Stimulated activated CD4-positive, alpha-beta T cell treated with anti-CD3 and anti-CD28 coated beads, Interleukin-1b, Interleukin-23, amount 100 ng/mL, for 24 hours (primary cell): ENCODE measurements at places on chromosomes 2 and 18.

- no peak for DNase-seq
Observed at GRCh38 chr2:241111440-241111805, 9.3 kb upstream of the MTERF4 start.

DNA sequence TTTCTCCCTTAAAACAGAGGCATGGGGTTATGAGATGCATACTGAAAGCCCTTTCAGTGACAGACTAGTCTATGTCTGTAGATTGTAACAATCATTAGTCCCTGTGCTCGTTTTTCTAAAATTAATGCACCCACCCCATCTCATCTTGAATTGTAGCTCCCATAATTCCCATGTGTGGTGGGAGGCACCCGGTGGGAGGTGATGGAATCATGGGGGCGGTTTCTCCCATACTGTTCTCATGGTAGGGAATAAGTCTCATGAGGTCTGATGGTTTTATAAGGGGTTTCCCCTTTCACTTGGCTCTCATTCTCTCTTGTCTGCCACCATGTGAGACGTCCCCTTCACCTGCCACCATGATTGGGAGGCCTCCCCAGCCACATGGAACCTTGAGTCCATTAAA lies 100.9 kb downstream of the AP1S3 start:
- no peak for DNase-seq

GRCh38 chr2:161141033-161141432 lies 19.2 kb upstream of the TANK start:
- no peak for DNase-seq

GRCh38 chr2:86048888-86049287 lies 56.8 kb downstream of the POLR1A start:
- no peak for DNase-seq

DNA sequence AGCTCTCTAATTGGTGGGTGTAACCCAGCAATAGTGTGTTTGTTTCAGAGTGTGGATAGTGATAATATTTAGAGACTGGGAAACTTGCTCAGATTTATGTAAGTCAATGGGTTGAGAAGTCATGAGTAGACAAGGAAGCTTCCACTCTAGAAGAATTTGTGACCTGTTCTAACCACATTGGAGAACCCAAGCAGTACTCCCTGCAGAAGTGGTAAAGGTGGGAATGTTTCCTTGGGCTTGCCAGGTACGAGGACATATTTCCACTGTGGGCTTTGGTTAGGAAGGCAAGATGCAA lies 350.4 kb downstream of the THSD7B start:
- no peak for DNase-seq

GRCh38 chr2:37232131-37232933 lies 874 bp downstream of the NDUFAF7 start:
- DNase-seq: no peak

GRCh38 chr18:78813936-78814710 lies 165.5 kb upstream of the SALL3 start:
- no peak for DNase-seq

- no peak for DNase-seq
Observed at GRCh38 chr18:10264260-10264659, 190.2 kb upstream of the APCDD1 start.

- DNase-seq: no peak
Observed at GRCh38 chr2:146040051-146040450, 1520.1 kb upstream of the ZEB2 start.

- no peak for DNase-seq
Observed at GRCh38 chr2:99386011-99386410, 48.8 kb downstream of the EIF5B start.

DNA sequence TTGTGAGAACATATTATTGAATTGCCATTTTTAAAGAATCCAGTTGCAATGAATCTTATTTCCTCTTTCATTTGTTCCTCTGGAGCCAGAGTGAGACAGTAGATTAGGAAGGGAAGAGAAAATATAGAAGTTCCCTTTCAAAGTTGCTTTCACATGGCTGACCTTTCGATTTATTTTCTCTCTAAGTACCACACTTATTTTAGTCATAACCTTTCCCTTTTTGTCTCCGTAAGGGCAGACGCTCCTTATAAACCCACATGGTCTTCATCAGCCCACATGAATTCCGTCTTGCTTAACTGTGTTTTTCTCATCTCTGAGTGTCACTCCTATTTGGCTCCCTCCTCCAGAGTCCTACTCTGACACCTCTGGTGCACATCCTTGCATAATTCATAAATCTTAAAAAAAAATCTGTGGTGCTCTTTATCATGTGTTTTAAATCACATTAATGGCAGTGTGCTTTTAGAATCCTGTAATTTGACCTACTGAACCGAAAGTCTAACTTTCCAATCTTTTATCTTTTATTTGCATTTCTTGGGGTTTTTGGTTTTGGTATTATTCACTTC lies 38.5 kb upstream of the ZNF396 start:
- no peak for DNase-seq

GRCh38 chr2:12243381-12243780 lies 473.4 kb upstream of the TRIB2 start:
- no peak for DNase-seq

- no peak for DNase-seq
Observed at GRCh38 chr2:6308986-6309385, 556.7 kb downstream of the CMPK2 start.

DNA sequence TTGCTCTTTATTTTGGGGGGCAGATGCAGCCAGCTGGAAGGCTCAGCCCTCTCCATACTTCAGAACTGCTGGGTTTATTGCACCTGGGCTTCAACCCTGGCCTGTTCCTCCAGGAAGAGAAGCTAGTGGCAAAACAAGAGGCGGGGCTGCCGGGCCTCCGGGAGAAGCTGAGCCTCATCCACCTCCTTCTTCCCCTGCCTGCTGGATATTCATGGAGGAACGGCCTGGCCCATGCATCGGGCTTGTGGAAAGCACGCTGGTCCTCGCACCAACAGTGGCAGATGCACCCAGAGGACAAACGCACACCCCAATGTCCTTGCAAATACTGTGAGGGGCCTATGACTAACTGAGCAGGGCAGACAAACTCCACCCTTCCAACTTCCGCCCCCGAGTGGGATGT lies 30.6 kb downstream of the FAM178B start:
- DNase-seq: no peak

- no peak for DNase-seq
Observed at GRCh38 chr2:103435010-103435409, 673.2 kb downstream of the TMEM182 start.

DNA sequence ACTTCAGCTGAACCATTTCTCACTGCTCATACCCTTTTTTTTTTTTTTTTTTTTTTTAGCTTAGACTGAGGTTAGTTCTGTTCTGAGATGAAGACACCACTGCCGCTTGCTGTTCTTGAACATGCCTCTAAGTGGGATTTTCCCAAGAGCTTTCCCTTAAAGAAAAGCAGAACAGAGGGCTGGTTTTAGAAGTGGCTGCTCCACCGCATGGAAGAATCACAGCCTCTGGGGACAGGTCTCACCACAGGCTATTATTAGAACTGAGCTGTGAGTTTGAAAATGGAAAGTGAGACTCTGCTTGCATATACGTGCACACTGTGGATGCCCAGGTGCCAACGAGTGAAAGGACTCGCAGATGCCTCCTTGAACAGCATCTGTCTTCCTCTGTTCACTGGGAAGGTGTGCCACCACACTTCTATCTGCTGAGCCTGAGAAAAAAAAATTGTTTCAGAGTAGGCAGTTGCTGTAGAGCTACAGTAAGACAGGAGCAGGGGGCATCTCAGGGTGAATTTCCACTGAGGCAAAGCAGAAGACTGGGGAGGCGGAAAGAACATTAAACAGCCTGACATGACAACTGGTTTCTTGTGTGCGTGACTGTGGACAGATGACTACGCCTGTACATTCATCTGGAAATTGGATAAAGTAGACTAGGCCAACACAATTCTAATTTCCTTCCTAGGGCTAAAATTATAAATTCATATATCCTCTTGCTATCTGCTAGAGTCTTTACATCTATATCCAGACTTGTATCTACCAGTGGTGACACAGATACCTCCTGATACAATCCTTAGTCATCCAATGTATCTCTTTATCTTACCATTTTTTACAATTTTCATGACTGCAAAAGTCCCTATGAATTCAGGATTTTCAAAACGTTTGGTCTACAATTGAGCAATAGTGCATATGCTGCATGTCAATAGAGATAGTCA lies 1045.7 kb upstream of the CELF4 start:
- peak; percentile 5 for DNase-seq

GRCh38 chr2:23620841-23621341 lies 235.9 kb downstream of the KLHL29 start:
- no peak for DNase-seq

DNA sequence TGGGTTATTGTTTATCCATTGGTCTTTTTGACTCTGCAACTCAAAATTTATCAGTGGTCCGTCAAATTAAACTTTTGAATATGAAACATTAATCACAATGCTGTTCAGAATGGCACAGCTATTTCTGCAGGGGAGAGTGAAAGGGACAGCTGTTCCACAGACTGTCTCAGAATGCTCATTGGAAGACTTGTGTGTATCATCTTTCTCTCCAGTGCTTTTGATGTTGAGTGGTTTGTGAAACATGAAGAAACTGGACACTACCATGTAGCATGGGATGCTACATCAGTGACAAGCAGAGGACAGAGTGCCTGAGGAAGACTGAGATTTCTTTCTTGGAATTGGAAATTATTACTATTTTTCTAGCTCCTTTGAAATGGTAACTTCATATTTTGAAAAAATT lies 115.7 kb downstream of the PLCL1 start:
- DNase-seq: no peak

DNA sequence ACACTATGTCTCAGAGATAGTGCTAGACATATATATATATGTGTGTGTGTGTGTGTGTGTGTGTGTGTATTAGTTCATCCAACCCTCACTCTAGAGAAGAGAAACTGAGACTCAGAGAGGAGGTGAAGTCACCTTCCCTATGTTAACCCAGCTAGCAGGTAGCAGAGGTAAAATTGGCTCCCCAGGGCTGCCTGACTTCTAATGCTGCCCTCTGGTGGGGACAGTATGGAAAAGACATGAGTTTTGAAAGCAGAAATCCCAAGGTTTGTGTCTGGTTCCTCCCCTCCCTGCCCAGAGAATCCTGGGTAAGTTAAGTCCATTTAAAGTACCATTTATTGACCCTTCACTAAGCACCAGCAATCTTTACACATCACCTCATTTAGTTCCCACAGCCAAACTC lies 137.7 kb downstream of the THNSL2 start:
- DNase-seq: no peak

GRCh38 chr18:48680339-48681250 lies 141.8 kb downstream of the CTIF start:
- no peak for DNase-seq

- no peak for DNase-seq
Observed at GRCh38 chr2:191777351-191777750, 69.5 kb downstream of the CAVIN2 start.

GRCh38 chr2:17319090-17319489 lies 199.2 kb downstream of the RAD51AP2 start:
- DNase-seq: no peak

GRCh38 chr18:57275111-57275510 lies 77.2 kb upstream of the ST8SIA3 start:
- DNase-seq: no peak

DNA sequence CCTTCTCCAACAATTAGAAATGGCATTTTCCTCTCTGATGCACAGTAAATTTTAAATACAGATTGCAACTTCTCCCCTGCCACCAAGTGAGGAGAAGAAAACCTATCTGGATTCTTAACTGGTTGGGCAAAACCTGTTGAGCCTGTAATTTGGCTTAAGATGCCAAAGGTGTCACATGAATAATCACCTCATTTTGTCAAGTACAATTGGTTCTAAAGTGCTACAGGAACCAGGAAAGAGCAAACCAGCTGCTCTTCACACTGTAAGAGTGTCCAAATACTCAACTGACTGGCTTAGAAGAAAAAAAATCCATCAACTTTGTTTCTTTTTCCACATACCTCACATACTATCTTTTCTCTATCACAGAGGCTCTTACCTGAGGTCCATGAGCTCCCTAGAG lies 35.4 kb downstream of the NPC1 start:
- DNase-seq: no peak

- no peak for DNase-seq
Observed at GRCh38 chr2:137910641-137911040, 53.6 kb upstream of the HNMT start.

GRCh38 chr18:8969639-8970390 lies 132.7 kb upstream of the NDUFV2 start:
- DNase-seq: no peak

GRCh38 chr2:172914341-172915008 lies 161.2 kb upstream of the MAP3K20 start:
- DNase-seq: no peak

GRCh38 chr2:177175917-177176668 lies 36.5 kb upstream of the HNRNPA3 start:
- no peak for DNase-seq

DNA sequence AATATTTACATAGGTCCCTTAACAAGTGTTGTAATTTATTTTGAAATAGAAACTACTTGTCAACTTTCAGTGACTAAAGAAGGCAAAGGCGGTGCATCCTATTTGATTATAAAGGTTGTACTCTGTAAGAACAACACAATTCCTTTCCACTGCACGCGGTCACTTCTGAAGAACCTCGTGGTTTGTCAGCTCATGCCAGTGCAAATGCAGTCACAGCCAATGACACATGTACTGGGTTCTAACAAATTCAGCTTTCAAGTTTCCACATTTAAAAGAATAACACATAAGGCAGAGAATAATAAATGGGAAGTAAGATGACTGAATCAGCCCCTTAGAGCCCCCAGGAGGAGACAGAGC lies 39.7 kb downstream of the CYB5A start:
- DNase-seq: no peak

- DNase-seq: no peak
Observed at GRCh38 chr2:144516981-144517865, 2.7 kb downstream of the ZEB2 start.

DNA sequence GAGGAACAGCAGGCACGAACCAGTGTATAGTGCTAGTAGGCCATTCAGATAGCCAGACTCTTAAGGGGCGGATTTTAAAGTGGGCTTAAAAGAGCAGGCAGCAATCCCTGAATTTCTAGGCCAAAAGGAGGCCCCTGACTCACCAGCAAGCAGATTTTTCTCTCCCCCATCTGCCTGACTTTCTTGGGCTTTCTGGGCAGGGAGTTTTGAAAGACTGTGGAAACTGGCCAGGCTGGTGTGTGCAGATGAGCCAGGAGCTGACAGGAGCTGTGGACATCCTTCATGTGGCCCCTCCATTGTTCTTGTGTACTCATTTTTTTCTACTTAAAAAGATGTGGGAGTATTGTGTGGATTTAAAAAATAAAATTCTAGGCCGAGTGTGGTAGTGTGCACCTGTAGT lies 59.0 kb downstream of the GLI2 start:
- no peak for DNase-seq

DNA sequence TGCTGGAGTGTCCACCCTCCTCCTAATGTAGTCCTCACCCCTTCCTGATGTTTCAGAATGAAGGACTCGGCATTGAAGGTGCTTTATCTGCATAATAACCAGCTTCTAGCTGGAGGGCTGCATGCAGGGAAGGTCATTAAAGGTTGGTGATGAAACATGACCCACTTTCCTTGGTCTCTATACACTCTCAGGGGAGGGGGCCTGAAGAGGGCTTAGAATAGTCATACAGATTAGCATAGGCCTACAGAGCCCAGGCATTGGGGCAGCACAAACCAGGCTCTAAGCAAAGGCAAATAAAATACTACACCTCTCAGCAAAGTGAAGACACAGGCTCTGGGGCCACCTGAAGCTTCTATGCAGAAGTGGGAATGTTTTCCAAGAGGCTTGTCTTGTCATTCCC lies 1.8 kb downstream of the IL36RN start:
- DNase-seq: no peak
